ENCODE measurements at places on chromosomes 11 and 22.

GRCh38 chr22:35376728-35377472 is 4.0 kb upstream of the HMOX1 start:
- peak; percentile 38 for DNase-seq

DNA sequence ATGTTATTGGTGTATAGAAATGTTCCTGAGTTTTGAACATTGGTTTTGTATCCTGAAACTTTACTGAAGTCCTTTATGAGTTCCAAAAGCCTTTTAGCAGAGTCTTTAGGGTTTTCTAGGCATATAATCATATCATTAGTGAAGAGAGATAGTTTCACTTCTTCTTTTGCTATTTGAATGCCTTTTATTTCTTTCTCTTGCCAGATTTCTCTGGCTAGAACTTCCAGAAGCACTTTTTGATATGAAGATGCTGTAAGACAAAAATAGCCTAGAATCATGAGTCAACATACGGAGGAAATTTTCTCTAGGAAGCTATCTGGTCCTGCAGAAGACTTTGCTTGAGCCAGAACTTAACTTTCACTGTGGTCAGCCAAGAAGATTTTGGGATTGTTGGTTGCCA is 86.7 kb upstream of the IZUMO1R start:
- DNase-seq: no peak

GRCh38 chr11:86418106-86418505 is 43.4 kb downstream of the CCDC81 start:
- no peak for DNase-seq

GRCh38 chr11:62508336-62509058 is 38.1 kb downstream of the AHNAK start:
- no peak for DNase-seq
